ENCODE measurements at places on chromosomes 7 and 10.

GRCh38 chr7:132618271-132618955 lies 42.1 kb upstream of the PLXNA4 start:
- no peak for DNase-seq

DNA sequence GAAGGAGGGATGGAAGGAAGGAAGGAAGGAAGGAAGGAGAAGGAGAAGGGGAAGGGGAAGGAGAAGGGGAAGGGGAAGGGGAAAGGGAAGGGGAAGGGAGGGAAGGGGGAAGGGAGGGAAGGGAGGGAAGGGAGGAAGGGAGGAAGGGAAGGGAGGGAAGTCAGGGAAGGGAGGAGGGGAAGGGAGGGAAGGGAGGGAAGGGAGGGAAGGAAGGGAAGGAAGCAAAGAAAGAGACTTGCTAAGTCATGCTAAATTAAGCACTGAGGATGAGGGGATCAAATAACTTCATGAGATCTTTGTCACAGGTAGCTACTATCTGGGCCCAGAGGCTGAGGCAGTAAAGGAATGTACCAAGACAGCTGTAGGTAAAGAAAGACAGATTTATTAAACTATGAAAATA lies 116.4 kb downstream of the TRIL start:
- no peak for DNase-seq

- no peak for DNase-seq
These were observed 70.3 kb downstream of the C10orf143 start for GRCh38 chr10:130040351-130040750.

DNA sequence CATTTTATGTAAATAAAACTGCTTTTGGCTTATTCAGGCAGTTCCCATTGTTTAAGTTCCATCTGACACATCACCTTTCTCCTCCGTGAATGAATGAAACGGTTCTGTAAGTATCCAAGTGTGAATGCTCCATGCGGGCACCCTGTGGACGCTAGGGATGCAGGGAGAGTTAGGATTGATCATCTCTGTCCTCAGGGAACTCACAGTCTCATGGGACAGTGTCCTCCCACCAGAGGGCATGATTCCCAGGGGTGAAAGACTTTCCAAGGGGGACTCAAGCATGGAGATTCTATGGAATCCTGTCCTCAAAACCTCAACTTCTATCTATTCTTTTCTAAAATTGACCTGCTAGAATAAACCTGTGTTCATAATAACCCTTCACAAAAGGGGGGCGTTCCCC lies 98.8 kb downstream of the HECW1 start:
- no peak for DNase-seq

- no peak for DNase-seq
These were observed 1345.1 kb downstream of the XPNPEP1 start for GRCh38 chr10:108578258-108578657.

GRCh38 chr7:117249696-117250095 lies 73.2 kb downstream of the WNT2 start:
- no peak for DNase-seq

GRCh38 chr7:139671967-139672366 lies 105.8 kb downstream of the HIPK2 start:
- DNase-seq = no peak

- DNase-seq = no peak
These were observed 58.8 kb upstream of the GAD2 start for GRCh38 chr10:26157734-26158133.

DNA sequence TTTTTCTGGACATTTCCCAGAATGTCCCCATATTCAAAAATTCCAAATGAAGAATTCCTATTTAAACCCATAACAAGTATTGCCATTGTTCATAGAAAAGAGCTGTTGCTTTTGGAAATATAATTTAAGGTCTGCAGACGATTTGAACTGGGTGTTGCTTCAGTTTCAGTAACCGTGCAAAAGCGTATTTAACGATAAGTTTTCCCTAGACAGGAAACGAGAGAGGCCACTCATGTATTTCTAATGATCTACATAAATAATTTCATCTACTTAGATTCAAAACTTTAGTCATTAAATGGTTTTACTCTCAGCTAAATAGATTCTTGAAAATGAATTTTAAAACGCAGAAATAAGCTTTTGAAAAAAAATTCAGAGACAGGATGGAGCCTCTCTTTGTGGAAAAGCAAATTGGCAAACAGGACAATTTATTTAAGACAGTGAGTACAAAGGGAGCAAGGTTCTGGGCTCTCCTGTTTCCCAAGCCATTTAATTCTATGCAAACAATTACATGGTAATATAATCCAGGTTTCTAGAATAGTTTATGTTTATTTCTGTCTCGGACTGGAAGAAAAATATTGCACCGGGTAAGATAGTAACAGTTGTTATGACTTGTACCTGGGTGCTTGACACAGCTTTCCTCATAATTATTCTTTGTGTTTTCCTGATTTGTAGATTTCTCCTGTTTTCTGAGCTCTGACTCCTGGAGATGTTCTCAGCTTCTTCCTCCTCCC lies 263.0 kb downstream of the BAMBI start:
- DNase-seq = no peak

- DNase-seq = no peak
These were observed 79.9 kb upstream of the EN2 start for GRCh38 chr7:155377838-155378579.

- no peak for DNase-seq
These were observed 76.0 kb upstream of the IL6 start for GRCh38 chr7:22651036-22651435.

- no peak for DNase-seq
These were observed 67.3 kb downstream of the AFAP1L2 start for GRCh38 chr10:114336823-114337509.

DNA sequence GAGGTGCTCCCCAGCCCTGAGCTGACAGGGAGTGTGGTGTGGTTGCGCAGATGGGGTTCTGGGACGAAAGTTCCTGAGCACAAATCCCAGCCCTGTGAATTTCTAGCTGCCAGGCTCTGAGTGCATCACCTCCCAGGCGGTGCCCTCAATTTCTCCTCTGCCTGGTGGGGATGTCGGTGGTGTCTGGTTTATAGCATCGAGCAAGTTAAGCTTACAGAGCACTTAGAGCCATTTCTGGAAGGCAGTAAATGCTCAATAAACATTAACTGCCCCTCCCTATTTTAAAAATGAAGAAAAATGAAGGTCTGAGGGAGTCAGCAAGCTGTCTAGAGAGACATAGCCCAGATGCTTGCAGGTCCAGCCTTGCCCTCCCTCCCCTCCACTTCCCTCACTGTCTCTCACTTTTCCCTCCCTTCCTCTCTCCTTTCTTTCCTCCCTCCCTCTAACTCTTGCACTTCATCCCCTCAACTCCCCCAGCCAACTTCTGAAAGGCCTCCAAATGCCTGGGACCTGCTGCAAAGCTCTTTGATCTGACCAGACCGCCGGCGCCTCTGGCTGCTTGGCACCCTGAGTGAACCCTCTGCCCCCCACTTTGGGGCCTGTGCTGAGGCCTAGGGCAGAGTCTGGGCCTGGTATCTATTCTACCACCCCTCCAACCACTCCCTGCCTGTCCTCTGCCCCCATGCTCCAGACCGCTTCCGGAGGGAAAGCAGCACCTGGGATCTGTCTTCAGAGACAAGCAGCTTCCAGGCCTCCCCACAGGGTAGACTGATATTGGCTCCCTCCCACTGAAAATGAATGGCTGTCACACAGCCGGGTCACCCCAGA lies 438.3 kb downstream of the RPS24 start:
- DNase-seq = no peak
